Occipital lobe (tissue), 3 donors: ENCODE measurements at places on chromosomes 11 and 22. TPM values are rescaled to one million over a fixed set of nuclear protein-coding genes. Genes with fewer than 3 reads are reported as not detected.

Gene TEX12
- total RNA-seq, result not detected

Gene SIK3
- 29.9 TPM for total RNA-seq

DNA sequence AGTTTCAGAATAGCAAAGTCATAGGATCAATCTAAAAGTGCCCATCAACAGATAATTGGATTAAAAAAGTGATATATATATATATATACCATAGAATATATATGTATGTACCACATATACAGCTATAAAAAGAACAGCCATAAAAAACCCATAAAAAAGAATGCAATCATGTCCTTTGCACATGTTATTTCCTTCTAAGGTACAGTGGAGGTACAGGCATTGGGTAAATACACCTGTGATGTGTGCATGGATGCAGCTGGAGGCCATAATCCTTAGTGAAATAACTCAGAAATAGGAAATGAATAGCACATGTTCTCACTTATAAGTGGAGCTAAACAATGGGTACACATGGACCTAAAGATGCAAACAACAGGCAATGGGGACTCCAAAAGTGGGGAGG, 7.1 kb upstream of the DKK3 start:
- no peak for DNase-seq

DNA sequence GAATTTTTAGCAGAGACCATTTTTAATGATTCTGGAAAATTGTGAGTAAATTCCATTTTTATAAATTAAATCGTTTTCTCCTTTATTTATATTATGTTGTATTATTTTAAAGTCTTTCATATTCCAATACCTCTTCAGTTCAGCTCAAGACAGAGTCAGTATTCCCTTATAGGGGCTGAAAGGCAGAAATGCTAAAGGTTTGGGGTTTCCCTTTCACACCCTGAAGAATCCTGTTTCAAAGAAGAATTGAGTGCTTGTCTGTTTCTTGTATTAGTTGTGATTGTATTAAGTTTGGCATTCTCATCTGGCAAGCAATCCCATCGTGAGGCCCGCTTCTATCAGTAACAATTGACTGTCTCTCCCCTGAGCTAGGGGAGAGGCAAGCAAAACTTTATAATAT, 57.4 kb downstream of the PACSIN2 start:
- no peak for DNase-seq

DNA sequence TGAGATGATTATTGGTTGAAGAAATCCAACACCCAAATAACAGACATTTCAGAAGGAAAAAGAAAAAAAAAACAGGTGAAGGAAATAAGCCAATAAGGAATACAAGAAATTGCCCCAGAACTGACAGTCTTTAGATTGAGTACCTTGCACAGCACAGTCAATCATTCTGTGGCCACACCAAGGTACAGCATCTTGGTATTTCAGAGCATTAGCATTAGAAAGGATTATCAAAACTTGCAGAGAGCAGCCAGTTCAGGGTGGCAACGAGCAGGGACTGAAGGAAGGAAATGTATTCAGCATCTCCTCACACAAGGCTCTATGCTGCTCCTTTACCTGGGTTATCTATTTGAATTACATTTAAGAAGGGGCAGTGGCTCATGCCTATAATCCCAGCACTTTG, 2.1 kb downstream of the ADA2 start:
- no peak for DNase-seq

DNA sequence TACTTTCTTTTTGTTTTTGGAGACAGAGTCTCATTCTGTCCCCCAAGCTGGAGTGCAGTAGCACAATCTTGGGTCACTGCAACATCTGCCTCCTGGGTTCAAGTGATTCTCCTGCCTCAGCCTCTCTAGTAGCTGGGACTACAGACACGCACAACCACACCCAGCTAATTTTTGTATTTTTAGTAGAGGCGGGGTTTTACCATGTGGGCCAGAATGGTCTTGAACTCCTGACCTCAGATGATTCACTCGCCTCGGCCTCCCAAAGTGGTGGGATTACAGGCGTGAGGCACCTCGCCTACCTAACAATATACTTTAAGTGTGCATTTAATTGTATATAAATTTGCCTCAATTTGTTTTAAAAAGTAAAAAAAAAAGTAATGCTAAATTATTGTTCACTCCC, 38.4 kb downstream of the GRK3 start:
- no peak for DNase-seq

DNA sequence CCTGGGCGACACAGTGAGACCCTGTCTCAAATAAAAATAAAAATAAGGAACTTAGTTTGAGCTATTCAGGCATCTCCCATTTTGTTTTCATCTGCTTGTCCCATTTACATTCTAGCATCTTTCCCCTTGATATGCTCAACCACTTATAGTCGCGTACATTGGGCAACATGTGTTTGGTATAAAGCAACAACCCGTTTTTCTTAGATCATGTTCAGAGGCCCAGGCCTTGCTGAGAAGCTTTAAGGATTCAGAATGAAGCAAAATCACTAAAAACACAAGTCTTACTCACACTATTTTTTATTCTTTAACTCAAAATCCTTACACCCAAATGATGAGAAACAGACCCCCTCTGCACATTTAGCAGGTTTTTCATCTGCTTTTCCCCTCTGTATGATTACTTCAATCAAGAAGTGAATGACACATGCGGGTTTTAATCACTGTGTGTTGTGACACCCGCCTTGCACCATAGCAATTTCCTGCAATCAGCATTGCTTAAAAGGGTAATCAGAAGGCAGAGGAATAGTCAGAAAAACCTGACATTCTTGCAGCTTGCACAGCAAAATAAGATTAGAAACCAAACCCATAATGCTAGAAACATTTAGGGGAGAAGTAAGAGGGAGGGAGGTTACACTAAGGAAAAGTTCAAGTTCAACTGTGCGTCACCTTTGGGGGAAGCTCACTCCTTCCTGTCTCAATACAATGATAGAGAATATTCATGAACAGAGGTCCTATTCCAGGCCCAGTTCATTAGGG, 25.9 kb downstream of the ALG9 start:
- DNase-seq, result no peak

GRCh38 chr11:9759519-9760192, 95.8 kb downstream of the SWAP70 start:
- DNase-seq, result peak; percentile 74

DNA sequence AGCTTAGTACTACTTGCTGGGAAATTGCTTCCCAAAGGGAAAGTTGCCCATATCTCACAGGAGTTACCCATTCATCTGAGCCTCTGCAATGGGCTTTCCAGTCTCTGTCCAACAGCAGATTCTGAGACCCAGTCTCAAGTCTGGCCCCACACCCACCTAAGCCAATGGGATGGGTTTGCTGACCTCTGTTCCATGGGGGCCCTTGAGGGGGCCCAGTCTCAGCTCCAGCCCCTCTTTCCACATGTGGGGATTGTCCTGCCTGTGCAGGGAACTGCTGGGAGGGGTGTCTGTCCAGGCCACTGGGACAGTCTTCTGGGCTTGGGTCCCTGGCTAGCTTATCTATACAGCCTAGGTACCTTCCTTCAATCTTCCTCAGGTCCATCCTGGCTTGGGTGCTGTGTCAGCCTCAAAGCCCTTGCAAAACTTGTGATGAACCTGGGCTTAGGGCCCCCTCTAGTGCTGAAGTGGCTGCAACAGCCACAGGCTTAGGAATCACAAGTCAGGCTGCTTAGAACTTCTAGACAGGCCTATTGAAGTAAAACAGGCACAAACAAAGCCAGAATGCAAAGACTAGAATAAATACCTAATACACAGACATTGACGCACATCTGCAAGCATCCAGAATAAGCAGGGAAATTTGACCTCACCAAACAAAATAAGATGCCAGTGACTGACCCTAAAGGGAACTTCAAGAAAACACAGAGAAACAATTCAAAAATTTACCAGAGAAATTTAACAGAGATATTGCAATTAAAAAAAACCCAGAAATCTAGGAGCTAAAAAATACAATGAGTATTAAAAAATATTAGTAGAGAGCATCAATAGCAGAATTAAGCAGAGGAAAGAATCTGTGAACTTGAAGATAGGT, 11.7 kb upstream of the PATL1 start:
- DNase-seq, result no peak

- no peak for DNase-seq
These were observed 58.2 kb downstream of the COMMD9 start for GRCh38 chr11:36230779-36231699.

GRCh38 chr11:134967746-134968145, 555.7 kb upstream of the B3GAT1 start:
- no peak for DNase-seq

- DNase-seq, result no peak
These were observed 312.9 kb downstream of the MN1 start for GRCh38 chr22:27488456-27489177.
